ENCODE measurements at places on chromosomes 1 and 21. TPM values are rescaled to one million over a fixed set of nuclear protein-coding genes. Genes with fewer than 3 reads are reported as not detected.

Gene RBP7
- total RNA-seq: not detected

Gene OSCP1
- total RNA-seq: 7.7 TPM

Gene TCEA3
- 6.8 TPM for total RNA-seq

Gene MNDA
- total RNA-seq: not detected

Gene SERINC2
- 8.4 TPM for total RNA-seq

Gene CYP4Z1
- total RNA-seq: not detected

Gene C21orf58
- 4.5 TPM for total RNA-seq

Gene CGN
- total RNA-seq: 0.11 TPM

Gene PRXL2B
- total RNA-seq: 11.7 TPM

Gene TMED5
- 73.5 TPM for total RNA-seq

Gene B3GALT5
- total RNA-seq: 1.1 TPM

Gene TLR5
- total RNA-seq: not detected

Gene HTR1D
- not detected for total RNA-seq

Gene IL20
- not detected for total RNA-seq

Gene FCGR3A
- not detected for total RNA-seq

Gene ARTN
- 0.50 TPM for total RNA-seq

Gene COPA
- 372 TPM for total RNA-seq

Gene OSBPL9
- total RNA-seq: 82.1 TPM

Gene PODN
- total RNA-seq: 35.1 TPM

Gene NBPF15
- total RNA-seq: 56.6 TPM

Gene TMOD4
- not detected for total RNA-seq

Gene CD1B
- total RNA-seq: not detected

Gene ADCY10
- under 0.01 TPM for total RNA-seq

Gene LDLRAD1
- total RNA-seq: not detected

Gene MORN1
- 13.7 TPM for total RNA-seq

Gene SLC25A34
- 0.62 TPM for total RNA-seq

Gene CLIC6
- total RNA-seq: 0.25 TPM

Gene TRABD2B
- not detected for total RNA-seq

Gene CYP4X1
- total RNA-seq: not detected

Gene COL8A2
- 12.5 TPM for total RNA-seq

Gene NUP210L
- under 0.01 TPM for total RNA-seq

Gene RCSD1
- not detected for total RNA-seq

Gene RPE65
- total RNA-seq: not detected
